ENCODE measurements at places on chromosomes 11 and 22.

DNA sequence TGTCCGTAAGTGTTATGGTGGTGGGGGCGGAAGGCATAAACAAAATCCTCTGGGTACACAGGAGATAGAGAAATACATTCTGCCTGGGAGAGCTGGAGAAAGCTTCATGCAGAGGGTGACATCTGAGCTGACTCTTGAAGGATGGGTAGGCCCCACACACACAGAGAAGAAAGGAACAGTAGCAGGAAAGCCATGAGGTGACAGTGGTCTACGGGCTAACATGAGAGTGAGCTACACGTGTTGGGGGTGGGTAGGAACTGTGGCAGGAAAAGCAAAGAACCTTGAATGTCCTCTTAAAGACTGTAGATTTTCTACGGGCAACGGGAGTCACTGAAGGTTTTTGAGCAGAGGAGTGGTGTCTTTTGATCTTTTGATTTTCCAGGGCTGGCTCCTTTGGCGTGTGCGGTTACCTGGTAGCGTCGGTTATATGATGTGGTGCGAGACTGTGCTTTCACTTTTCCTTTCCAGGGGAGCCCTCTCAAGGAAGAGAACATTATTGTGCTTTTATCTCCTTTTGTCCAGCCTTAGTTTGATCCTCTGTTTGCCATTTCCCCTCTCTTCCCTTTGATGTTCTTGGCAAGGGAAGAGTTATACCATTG is 39.7 kb downstream of the ADAMTS8 start:
- DNase-seq = no peak

- DNase-seq = no peak
These were observed 43.0 kb upstream of the API5 start for GRCh38 chr11:43268786-43269185.

DNA sequence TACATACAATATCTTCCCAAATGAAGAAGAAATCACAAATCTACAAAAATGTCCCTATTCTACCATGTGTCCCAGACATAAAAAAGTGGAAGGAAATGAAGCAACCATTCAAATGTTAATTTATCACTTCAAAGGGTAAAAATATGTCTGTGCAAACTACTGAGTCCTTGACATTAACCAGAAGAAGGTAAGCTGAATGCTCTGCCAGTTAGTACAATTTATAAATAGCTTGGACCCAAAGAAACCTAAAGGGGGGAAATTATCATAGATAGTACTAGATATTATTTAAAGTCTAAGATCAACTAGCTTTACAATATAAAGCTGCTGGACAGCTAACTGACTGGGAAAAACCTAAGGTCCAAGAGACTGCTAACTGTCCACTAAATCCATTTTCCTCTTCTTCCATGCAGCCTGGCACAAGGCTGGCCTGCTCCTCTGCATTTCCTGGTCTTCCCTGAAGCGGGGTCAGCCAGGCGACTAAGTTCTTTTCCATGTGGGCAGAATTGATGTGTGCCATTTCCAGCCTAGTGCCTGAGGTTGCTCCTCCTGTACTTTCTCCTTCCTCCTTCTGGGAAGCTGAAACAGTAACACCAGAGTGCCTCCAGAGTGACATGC is 190.9 kb downstream of the CADM1 start:
- no peak for DNase-seq

DNA sequence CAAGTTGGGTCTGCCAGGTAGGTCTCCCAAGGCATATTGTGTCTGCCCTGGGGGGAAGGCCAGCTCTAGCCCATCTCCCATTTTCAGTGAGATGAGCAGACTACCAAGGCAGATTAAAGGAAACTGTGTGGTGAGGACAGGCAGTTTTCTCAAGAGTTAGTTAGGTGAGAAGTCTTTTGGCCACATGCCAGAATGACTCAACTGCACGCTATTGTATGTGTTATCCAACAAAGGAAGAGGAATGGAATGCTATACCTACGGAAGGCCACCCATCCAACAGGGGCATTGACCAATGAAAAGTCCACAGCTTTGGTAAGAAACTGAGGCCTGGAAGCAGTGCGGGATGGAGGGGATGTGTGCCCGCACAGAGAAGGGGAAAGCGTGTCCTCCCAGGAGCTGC is 941.7 kb downstream of the NTM start:
- no peak for DNase-seq

GRCh38 chr11:66718320-66718971 is 10.6 kb downstream of the SPTBN2 start:
- DNase-seq = no peak

DNA sequence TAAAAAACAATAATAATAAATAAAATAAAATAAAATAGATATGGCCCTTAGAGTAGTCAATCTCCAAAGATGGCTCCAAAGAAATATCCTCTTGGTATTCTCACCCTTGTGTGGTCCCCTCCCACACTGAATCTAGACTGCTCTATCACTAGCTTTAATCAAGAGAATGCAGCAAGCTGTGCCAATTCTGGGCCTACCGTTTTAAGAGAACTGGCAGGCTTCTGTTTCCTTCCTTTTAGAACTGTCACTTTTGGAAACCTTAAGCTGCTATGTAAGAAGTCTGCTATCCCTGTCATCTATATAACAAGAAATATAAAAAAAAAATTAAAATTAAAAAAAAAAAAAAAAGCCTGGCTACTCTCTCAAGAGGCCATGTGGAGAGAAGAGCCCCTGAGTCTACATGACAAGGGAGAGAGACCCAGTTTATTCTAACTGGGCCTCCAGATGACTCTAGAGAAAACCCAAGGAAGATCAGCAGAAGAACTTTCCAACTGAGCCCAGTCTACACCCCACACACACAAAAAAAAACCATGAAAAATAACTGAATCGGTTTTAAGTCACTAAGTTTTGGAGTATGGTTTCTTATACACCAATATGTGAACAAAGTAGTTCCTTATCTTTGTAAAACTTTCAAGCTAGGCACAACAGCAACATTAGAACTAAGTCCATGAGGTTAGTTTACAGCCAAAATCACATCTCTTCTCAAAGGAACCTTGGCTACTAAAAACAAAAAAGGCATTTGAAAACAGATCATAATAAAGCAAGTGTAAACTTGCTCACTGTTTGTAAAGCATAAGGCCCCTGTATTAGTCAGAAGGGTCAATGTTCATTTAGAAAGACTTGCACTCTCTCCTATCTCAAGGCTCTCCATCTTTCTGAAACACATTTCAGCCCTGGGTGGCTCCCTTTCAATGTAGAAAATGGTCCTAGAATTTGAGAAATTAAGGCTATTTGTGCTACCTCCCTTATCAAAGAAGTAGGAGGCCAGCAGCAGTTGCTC is 67.3 kb downstream of the AMBRA1 start:
- no peak for DNase-seq

DNA sequence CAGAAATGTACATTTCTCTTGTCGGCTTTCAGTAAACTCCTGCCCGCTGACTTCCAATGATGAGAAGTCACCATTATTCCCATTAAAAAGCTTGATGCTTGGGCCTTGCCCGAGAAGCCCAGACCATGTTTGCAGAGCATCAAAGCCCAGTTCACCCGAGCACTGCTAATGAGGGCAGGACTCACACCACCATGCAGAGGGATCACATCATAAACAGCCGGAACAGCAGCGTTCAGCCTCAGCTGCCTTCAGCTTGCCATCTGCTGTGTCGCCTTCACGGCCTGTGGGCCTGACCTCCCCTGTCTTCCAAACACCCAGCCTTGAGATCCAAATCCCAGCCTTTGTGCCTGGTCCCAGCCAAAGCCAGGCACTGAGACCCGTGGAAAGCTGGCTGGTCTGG is 105.4 kb upstream of the CSNK2A3 start:
- DNase-seq = no peak

DNA sequence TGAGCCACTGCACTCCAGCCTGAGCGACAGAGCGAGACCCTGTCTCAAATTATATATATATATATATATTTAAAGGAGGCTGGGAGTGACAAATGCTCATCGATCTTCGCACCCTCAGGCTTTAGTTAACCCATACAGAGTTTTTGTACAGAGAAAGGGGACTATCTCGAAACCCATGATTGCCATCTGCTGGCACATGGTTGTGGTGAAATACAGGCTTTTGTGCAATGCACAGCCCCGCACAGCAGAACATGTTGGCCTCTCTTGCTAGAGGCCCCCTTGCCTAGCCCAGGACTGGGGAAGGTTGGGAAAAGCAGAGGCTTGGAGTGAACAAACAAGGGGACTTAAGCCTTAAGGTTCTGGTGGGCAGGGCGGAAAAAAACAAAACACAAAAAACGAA is 3.6 kb downstream of the MYBPC3 start:
- no peak for DNase-seq

DNA sequence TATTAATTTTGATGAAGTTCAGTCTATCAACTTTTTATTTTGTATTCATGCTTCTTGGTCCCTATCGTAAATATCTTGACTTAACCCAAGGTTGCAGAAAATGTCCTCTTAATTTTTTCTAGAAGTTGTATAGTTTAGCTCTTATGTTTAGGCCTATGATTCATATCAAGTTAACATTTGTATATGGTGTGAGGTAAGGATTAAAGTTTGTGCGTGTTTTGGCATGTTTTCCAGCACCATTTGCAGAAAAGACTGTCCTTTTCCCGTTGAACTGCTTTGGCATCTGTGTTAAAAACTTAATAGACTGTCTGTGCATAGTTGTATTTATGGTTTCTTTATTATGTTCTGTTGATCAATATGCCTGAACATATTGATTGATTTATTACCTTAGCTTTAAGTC is 42.3 kb downstream of the ARHGEF12 start:
- no peak for DNase-seq

DNA sequence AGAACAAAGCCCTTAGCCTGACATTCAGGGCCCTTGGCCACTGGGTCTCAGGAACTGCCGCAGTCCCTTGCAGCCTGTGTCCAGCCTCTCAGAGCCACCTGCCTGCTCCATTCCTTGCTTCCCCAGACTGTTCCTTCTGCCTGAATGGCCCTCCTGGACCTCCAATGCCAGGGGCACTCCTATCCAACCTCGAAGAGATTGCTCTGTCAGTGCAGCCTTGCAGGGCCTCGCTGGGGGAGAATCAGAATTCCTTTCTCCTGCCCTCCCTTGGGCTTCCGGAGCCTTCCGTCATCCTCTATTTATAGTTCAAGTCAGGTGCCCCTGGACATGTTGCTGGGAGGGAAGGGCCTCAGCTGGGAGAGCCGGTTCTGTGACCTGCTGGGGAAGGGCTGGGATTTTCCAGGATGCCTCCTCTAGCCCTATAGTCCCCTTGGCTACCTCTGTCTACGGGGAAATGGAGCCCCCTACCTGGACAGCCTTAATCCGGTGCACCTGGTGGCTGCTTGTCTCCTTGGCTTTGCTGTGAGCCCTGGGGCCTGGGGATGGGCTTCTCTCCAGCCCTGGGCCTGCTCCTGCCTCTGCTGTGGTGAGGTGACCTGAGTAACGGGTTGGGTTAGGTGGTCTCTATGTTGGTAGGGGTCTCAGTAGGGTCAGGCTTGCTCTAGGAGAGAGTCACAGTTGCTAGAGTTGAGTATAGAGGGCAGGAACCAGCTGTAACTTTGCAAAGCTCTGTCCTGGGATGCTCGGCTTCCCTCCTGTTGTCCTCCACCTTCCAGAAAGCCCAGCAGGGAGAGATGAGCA is 45.9 kb upstream of the SYT7 start:
- peak; percentile 70 for DNase-seq

GRCh38 chr22:36221799-36222751 is 17.3 kb downstream of the APOL2 start:
- no peak for DNase-seq

- no peak for DNase-seq
These were observed 56.3 kb downstream of the RPS6KA4 start for GRCh38 chr11:64415286-64415685.

GRCh38 chr22:11605468-11605981 is 3922.5 kb upstream of the OR11H1 start:
- no peak for DNase-seq

DNA sequence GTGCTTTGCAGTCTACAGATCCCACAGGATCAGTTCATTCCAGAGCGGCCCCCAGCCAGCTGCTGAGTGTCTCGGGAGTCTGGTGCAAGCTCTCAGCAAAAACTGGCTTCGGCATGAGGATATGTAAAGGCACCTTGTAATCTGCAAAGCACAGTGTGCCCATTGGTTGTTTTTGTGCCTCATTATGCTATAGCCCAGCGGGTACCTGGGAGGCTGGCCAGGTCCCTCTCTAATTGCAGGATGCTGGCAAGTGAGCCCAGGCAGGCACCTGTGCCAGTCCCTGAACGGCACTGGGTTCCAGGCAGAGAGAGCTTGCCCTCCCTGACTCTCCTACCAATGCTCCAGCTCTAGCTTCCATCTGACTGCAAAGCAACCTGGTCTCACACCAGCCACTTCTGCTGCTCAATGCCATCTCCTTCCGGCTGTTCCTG is 128.7 kb downstream of the DSCAML1 start:
- DNase-seq = no peak

- DNase-seq = no peak
These were observed 82.4 kb upstream of the BIRC3 start for GRCh38 chr11:102234779-102235439.

- DNase-seq = no peak
These were observed 118.2 kb downstream of the DSCAML1 start for GRCh38 chr11:117678658-117679406.

DNA sequence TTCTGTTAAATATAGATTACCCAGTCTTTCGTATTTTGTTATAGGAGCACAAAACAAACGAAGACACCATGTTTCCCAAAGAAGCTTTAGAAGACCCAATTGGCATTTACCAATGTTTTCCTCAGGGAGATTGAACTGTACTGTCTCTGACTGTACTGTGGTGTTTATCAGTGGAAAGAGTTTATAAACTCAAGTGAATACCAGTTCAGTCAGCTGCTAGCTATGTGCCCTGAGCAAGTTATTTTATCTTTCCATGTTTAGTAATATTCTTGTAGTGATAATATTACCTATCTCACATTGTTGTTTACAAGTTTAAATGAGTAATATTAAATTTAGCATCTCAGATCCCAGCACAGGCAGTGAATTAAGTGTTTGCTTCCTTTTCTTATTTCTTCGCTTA is 773.2 kb downstream of the KCNA4 start:
- DNase-seq = no peak

DNA sequence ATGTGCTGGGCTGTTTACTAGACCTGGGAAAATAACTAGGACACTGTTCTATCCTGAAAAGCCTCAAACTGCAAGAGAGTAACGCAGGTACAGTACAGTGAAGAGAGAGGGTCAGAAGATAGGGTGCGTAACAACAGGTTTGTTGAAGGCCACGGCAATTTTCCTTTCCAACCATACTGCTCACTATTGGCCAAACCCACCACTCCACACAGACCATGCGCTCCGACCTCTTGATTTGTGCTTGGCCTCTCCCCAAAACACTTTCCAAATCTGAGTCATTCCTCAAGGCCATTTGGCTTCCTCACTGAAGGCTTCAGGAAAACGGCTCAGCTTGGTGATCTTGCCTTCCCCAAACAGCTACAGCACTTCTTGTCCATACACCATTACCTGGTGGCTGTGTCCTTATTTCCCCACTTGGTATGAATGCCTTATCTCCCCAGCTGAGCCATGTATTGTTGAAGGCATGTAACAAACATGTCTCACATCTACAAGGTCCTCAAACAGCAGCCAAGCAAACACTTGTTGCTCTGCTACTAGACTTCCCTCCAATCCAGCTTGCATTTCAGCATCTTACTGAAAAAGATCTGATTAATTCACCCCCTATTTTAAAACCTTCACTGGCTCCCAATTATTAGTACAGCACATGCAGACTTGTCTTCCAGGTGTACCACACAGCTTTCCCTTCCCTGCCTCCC is 40.9 kb downstream of the TCF20 start:
- no peak for DNase-seq

All from right renal pelvis (tissue), 4 donors.